RCC 7860 (cell line): ENCODE measurements at places on chromosomes 7 and 10.

GRCh38 chr10:102743078-102743587, 615 bp upstream of the WBP1L start:
- DNase-seq: no peak

GRCh38 chr10:125017547-125018298, 75.8 kb downstream of the ZRANB1 start:
- no peak for DNase-seq

GRCh38 chr7:80824253-80824652, 94.6 kb downstream of the SEMA3C start:
- DNase-seq: no peak

- DNase-seq: no peak
These were observed 2.4 kb upstream of the FGF8 start for GRCh38 chr10:101778151-101778780.
